Renal pelvis (tissue), 12 donors: ENCODE measurements at places on chromosomes 12 and 14.

DNA sequence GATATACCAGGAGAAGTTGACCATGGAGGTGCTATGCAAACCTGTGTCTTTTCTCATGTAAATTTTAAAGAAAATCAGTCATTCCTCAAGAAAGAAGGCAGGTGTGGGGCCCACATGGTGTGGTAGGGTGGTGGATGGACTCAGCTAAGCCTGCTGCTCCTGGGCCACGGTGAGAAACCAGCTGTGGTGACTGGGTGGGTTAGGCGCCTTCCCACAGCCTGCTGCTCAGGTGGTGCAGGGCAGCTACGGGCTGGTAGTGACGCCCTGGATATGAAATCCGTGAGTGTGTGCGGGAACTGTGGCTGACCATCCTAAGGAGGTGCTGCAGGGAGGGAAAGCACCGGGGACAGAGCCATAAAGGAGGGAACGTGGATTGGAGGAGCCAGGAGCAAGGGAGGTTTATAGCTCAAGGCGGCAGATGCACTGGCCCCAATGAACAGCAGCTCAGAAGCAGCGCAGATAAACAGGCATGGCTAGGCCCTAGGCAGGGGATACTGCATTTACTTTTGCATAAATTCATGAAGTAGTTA, 408.8 kb downstream of the FUT8 start:
- no peak for DNase-seq

DNA sequence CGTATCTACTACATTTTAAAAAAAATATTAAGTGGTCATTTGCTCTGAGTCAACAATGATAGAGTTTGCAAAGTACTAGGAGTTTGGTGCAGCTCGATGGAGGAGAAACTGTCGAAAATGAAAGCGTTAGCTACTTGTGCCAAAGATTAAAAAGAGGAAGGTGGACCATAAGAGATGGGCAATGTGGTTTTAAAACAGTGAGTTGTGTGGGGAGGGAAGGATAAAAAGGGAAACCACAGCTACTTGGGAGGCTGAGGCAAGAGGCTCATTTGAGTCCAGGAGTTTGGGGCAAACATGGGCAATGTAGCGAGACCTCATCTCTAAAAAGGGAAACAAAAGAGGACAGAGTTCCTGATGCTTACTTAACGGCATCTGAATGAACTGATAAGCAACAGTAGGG, 18.2 kb upstream of the STRAP start:
- DNase-seq = no peak

GRCh38 chr14:92450351-92451070, 63.1 kb upstream of the RIN3 start:
- no peak for DNase-seq

- DNase-seq = no peak
Observed at GRCh38 chr14:53971521-53971920, 14.9 kb upstream of the BMP4 start.

GRCh38 chr12:124909831-124910560, 4.5 kb downstream of the UBC start:
- DNase-seq = no peak

DNA sequence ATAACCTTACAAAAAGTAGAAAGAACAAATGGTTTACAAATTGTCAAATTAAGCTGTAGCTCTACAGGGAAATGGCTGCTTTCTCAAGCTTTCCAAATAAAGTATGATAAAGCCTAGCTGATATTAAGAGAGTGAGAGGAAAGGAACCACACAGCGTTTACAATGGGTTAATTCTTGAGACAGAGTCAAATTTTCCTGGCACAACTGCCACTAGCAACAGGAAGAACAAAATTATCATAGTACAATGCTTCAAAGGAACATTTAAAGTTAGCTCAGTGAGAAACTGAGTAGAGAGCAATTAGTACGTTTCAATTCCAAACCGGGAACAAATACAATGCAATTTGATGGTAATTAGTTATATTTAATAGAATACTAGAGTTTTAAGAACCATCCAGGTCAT, 116.0 kb downstream of the PPP1R12A start:
- no peak for DNase-seq

DNA sequence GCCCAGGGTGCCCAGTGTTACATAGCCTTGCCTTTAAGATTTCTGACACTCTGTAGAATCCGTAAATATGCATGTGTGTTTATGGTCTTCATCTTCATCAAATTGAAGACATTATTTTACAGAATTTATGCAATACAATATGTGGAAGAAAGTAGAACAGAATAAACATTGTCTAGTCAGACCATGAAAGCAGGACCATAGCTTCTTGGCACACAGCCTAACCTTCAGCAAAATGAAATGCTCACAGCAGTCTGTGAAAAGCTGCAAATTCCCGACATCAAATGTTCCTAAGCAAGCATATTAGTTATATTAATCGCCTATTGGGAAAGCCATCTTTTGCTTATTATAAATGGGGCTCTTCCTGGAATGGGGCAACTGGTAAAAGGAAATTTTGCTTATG, 111.3 kb upstream of the GARIN2 start:
- DNase-seq = no peak

GRCh38 chr12:67541625-67541991, 106.9 kb upstream of the DYRK2 start:
- DNase-seq = peak; percentile 30

DNA sequence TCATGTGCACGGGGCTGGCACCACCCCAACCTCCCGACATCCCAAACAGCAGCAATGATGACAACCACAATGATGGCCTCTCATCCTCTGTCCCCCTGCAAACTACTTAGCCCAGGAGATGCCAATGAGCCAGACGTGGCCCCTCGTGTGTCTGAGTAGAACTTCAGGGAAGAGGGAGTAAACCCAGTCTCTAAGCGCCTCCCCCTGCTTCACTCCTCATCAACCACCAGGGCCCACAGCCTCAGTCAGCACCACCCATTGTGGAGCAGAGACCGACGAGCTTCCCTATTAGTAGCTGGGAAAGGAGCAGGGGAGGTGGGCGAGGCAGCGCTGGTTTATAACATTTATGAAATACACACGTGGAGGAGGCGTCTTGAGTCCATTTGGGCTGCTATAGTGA, 182.7 kb upstream of the SFSWAP start:
- DNase-seq = no peak

DNA sequence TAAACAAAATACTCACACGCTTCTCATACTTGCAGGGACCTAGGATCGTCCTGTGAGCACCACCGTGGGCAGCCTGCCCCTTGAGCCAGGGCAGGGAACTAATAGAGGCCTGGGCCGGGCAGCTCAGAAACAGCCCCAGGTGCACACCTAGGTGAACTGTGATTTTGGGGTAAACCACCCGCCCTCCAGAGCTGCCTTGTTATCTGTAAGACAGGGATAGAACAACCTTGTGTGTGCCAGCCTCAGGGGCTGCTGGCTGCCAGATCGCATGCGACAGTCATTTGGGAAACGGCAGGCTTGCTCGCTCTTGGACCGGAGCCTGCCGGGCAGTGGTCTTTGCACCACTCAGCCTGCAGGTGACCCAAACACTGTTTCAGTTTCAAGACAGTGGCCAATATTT, 86.8 kb downstream of the ADGRD1 start:
- no peak for DNase-seq

DNA sequence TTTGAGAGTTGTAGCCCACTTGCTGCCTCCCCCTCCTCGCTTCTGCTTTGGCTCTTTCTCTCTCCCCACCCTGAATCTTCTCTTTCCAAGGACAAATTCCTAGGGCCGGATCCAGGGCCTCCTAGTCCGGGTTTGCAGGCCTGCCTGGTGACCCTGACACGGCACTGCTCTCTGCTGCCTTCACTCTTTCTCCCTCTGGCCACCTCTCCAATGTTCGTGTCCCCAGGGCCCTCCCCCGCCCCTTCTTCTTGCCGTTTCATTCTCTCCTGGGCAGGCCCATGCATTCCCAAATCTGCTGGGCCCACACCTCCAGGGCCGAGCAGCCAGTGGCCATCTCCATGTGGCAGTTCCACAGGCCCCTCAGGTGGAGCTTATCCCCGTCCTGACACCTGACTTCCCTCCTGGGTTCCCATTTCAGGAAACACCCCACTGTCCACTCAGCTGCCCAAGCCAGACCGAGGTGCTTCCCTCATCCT, 34.0 kb upstream of the CORO1C start:
- no peak for DNase-seq

GRCh38 chr12:49944718-49945117, 5.8 kb upstream of the AQP2 start:
- DNase-seq = no peak

GRCh38 chr12:57138526-57139272, 8.7 kb downstream of the LRP1-AS start:
- DNase-seq = no peak

DNA sequence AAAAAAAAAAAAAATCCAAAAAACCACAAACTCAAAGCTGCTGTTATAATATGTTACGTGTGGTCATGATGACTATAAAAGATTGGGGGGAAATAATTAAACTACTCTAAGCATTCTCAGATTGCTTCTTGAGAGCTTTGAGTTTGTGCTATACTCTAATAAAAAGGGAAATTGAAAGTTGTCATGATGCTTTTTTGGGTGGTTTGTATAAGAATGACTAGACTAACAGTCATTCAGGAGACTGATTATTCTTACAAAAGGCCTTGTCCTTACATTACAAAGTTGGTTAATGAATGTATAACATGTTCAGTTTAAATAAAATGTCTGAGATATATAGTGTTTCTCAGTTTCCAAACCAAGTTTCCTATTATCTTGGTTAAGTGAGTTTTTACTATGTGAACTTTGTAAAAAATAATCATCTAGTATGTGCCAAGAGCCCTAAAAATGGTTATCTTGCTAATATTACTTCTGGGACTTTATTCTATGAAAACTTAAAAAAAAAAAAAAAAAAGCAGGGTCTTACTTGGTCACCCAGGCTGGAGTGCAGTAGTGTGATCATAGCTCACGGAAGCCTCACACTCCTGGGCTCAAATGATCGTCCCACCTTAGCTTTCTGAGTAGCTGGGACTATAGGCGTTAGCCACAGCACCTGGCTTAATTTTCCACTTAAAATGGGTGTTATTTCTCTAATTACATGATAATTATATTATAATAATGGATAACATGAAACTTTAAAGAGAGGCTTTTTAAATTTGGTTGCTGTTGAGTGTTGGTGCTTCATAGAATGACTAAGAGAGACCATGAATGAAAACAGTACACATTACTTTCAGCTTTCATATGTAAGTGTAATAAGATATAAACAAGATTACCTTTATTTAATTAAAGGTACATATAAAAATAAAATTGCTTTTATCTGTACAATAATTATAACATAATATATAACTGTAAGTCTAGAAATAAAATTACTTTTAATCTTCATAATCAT, 459.6 kb upstream of the RGS6 start:
- DNase-seq = no peak

GRCh38 chr14:70955543-70956480, 48.6 kb downstream of the PCNX1 start:
- DNase-seq = no peak

DNA sequence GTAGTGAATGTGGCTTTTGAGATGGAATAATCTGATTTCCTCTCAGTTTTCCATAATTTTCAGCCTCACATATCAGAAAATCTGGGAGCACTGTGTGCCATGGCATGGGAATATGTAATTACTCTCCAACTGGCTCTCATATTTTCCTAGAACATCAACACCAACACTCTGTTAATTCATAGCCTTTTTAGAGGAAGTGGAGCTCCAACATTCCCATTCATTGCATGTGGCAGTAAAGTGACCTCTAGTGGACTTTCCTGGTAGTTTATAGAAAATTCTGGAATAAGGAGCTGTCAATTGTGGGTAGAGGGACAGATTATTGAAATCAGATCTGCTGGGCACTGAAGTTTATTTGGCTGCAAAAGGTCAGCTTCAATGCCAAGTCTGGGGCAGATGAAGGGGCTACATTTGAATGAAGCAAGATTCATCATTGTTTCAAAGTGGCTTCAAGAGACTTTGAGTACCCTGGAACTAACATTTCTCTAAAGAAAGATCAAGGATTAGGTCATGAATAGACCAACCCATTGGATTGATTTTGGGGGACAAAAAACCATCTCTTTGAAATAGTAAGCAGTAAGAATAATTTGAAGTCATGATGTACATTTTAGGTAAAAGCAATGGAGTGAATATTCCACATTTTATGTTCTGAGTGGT, 23.6 kb upstream of the USP44 start:
- DNase-seq = peak; percentile 26

- no peak for DNase-seq
Observed at GRCh38 chr14:94128216-94128839, 1.1 kb downstream of the IFI27L2 start.

GRCh38 chr12:46948936-46949545, 123.2 kb upstream of the SLC38A4 start:
- no peak for DNase-seq

DNA sequence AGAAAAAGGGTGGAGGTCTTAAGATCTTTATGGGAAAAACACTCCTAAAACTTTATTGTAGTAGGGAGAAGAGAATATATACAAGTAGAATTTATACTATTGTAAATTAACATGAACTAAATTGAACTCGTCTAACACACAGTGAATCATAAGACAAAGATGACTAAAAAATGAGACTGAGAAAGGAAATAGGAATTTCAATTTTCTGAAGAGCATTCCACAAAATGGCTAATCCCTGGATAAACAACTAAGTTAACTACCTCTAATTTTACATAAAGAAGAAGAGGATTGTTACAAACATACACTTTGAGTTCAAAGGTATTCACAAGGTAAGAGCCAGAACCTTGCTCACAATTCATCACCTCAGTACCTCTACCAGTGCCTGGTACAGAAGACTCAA, 2.0 kb downstream of the MAP4K5 start:
- no peak for DNase-seq

DNA sequence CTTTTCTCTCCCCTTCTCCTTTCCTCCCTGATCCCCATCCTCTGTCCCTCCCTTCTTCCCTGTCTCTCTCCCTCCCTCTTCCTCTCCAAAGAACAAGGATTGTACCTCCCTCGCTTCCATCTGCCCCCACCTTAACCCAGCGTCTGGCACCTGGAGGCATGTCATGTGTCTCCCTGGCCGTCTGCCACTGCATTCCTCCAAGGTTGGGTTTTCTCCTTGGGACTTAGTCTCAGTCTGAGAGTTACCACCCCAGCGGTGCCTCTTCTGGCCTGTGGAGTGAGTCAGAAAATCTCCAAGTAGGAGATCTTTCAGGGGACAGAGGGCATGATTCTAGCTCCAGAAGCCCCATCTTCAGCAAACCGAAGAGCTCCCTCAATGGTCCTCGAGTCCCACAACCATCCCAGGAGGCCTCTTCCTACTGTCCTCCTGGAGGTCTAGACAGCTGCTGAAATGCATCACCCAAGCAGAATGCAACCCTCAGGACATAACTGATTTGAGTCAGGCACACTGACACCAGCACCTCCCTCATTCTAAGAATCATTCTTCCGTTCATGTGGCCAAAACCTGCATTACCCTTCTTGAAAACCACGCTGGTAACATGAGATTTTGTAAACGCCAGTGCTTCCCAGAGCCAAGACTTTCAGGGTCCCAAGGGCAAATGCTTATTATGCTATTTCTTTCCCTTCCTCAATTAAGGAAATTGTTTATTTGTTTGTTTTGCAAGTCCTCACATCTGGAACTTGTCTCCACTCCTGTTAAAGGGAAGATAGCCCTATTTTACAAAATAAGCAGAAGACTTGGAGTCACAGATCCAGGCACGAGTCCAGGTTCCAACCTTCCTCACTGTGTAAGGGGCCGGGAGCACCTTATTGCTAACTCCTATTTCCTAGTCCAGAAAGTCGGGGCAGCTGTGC, 463.2 kb downstream of the BCL11B start:
- no peak for DNase-seq

- DNase-seq = no peak
Observed at GRCh38 chr12:110421701-110422100, 18.2 kb upstream of the ANAPC7 start.

- no peak for DNase-seq
Observed at GRCh38 chr12:26740991-26741390, 92.0 kb downstream of the ITPR2 start.
